ENCODE measurements at places on chromosomes 7 and 10.

DNA sequence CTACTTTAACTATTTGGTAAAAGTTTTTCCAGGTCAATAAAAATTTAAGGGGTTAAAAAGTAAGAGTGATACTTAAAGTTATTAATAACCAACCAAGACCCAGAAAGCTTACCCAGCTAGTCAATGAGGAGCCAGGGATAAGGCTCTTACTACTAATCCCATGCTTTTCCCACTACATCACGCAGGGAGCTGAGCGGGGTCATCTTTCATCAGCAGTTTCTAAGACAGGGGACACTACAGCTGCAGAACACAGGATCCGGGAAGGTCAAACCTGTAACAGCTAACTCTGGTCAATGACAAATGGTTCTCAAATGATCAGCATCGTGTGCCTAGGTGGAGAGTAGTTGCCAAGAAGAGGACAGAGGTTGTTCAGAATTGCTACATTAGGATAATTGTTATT, 65.1 kb downstream of the RSU1 start:
- DNase-seq, result no peak

DNA sequence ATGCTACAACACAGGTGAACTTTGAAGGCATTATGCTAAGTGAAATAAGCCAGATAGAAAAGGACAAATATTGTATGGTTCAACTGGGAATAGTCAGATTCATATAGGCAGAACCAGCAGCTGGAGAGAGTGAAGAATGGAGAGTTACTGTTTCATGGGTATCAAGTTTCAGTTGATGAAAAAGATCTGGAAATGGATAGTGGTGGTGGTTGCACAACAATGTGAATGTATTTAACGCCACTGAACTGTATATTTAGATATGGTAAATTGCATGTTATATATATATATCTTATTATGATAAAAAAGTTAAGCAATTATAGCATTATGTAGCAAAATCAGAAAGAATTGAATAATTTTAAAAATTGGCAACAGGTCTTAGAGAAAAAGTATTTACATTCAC, 3.9 kb downstream of the LMBR1 start:
- DNase-seq, result no peak

DNA sequence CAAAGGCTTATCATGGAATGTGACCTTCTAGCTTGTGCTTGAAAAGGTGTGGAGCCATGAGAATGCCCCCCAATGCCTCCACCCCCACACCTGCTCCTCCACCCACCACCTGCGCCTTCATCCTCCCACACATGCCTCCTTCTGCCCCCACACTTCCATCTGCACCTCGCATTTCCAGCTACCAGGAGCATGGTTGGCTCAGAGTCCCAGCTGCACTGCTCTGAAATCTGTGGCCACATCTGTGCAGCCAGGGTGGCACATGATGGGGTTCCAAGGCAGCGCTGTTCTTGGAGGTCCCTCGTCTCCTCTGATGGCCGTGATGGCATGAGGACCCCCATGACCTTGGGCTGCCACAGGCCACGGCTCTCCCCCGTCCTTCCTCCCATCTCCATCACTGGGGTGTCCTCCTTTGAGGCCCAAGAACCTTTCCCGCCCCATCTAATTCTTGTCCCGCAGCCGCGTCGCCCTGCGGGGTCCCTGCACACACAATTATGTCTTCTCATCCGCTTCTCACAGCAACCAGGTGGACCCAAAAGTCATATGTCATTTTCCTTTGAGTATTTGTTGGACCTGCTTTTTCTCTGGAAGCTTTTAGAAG, 40.6 kb upstream of the CNPY1 start:
- no peak for DNase-seq

GRCh38 chr10:60350400-60350799, 39.3 kb downstream of the ANK3 start:
- DNase-seq, result no peak

- DNase-seq, result no peak
These were observed 174.8 kb downstream of the JAZF1 start for GRCh38 chr7:28005847-28006231.

GRCh38 chr7:36224934-36225858, 72.1 kb downstream of the EEPD1 start:
- no peak for DNase-seq

- no peak for DNase-seq
These were observed 395.2 kb downstream of the TFEC start for GRCh38 chr7:115635376-115635775.

GRCh38 chr10:124737221-124737620, 7.0 kb downstream of the FAM53B start:
- no peak for DNase-seq

DNA sequence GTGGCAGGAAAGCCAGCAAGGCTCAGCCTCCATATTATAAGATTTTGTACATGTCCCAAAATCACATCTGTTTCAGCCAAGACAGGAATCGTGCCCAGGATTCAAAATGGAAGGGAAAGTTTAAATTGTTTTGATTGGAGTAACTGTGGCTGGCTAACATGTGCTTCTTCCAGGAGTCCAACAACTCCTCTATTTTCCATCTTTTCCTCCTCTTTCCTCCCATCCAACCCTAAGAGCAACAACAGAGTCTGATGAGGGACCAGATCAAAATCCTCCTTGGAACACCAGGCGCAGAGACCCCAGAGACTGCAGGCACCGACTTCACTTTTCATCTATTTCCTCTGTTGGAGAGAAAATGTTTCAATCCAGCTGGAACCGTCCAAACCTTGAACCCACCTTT, 36.0 kb upstream of the SVIL start:
- no peak for DNase-seq

DNA sequence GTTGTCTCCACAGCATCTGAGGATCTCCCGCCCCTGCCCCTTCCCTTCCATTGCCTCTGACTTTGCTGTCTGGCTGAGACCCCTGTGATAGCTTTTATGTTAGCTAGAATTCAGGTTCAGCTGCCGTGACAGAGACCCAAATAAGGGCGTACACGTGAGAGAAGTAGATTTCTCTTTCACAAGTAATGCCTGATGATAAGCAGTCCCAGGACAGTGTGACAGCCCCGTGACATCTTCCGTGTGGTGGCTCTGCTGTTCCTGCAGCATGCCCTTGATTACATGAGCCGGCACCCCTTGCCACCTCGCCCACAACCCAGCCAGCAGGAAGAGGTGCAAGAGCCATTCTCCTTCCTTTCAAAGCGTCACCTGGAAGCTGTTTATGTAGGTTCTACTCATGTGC, 130.9 kb upstream of the PODXL start:
- no peak for DNase-seq

GRCh38 chr10:26550774-26551526, 112.8 kb downstream of the APBB1IP start:
- no peak for DNase-seq

DNA sequence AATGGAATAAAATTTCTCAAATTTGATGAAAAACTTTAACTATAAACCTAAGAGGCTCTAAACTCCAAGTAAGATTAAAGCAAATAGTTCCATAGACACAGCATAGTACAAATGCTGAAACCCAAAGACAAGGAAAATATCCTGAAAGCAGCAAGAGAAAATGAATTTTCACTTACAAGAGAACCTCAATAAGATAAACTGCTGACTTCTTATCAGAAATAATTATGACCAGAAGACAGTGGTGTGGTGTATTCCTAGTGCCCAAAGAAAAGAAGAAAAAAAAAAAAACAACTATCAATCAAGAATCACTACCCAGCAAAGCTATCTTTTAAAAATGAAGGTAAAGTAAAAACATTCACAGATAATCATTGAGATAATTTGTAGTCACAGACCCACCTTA, 106.3 kb downstream of the DYNC1I1 start:
- no peak for DNase-seq

GRCh38 chr10:9757176-9757575, 1260.5 kb upstream of the CELF2 start:
- DNase-seq, result no peak

- no peak for DNase-seq
These were observed 3.4 kb downstream of the PRXL2A start for GRCh38 chr10:80411681-80412220.

- peak; percentile 5 for DNase-seq
These were observed 36.7 kb upstream of the ABLIM1 start for GRCh38 chr10:114694752-114695151.

- DNase-seq, result no peak
These were observed 1005.8 kb downstream of the GATA3 start for GRCh38 chr10:9060314-9060713.

- peak; percentile 72 for DNase-seq
These were observed 64.4 kb downstream of the BPGM start for GRCh38 chr7:134710854-134711624.

DNA sequence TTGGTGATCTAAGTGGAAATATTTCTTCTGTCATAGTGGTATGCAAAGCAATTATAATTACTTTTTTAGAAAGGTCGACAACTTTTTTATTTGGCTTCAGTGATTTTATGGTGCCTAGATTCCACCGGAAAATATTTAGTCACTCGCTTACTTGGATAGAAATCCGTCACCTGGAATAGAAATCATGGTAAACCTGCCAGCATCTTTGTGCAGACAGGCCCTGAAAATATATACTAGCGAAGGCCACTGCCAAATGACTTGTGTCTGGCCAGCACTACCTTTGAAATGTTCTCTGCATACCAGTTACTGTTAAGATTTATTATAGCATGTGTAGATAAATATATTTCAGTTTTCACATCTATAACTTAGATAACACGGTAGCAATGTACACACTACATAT, 226.4 kb downstream of the AGMO start:
- no peak for DNase-seq

GRCh38 chr10:12707461-12708185, 293.9 kb downstream of the CCDC3 start:
- peak; percentile 10 for DNase-seq
